ENCODE measurements at places on chromosomes 13 and 19.

DNA sequence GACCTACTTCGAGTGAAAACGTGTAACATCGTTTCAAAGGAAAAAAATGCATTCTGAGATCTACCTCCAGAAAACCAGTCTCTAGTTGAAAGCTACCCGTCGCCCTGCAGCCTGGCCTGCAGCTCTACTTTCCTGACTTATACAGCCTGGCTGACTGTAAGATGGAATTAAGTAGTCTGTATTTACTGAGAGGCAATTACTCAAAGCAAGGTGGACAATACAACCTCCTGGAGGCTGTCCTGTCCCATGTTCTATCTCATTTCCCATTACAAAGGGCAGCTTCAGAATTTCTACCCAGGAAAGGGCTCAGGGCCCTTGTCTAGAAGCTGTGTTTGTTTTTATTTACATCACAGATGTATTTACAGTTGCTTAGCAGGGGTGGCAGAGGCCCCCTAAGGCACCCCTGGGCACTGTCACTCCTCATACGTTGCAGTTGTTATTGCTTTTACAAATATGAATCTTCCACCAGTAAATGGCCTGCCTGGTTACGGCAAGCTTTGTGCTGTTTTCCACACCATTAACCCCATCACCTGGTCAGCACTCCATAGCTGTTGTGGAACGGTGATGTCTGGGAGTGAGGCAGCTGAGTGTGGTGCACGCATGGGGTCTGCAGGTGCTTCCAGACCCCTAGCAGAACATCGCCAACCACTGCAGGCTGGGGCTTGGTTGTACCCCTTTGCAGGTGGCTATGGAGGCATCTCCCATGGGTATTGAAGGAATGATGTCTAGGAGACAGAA is 46.3 kb upstream of the MTIF3 start:
- no peak for DNase-seq

GRCh38 chr13:71320452-71320851 is 546.6 kb downstream of the DACH1 start:
- DNase-seq: no peak

- DNase-seq: no peak
These were observed 5.0 kb downstream of the PRSS57 start for GRCh38 chr19:690203-690602.

DNA sequence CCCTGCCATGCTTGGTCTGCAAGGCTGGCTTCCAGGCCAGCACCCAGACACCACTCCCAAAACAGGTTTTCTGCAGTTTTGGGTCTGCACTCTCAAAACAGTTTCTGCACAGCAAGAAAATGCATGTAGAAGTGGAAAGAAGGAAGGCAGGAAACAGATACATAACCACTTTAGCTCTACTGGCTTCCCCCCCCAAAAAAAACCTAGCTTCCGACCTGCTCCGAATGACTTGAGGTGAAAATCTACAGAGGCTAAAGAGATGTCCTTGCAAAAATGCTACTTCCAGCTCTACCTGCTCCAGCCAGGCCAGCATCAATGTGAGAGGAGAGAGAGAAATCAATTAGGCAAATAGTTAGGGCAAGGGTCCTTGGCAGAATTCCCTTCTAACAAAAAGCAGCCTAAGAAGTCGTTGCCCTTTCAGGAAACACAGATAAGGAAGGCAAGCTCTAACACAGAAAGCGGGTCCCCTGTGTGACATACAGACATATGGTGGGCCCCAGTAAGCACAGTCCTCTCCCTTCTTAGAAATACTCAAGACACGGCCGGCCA is 3.4 kb downstream of the C19orf12 start:
- DNase-seq: no peak

GRCh38 chr19:44571830-44572580 is 41.4 kb upstream of the IGSF23 start:
- DNase-seq: no peak

- no peak for DNase-seq
These were observed 10.1 kb upstream of the LRCH1 start for GRCh38 chr13:46542833-46543232.

DNA sequence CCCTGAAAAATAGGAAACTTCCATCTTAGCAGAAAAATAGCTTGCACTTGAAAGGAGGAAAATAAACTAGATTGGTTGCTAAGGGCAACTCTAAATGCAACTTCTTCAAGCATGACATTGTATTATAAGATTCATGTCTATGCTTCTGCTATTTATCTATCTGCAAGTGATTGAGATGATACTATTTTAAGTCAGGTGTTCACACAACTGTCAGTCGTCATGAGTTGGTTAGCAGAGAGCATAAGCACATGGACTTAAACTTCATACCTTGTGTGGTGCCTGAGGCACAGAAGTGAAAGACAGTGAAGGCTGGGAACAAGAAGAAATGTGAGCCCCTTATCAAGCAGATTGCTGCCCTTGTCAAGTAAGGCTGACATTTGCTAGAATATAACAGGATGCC is 82.9 kb downstream of the SLITRK5 start:
- DNase-seq: no peak

DNA sequence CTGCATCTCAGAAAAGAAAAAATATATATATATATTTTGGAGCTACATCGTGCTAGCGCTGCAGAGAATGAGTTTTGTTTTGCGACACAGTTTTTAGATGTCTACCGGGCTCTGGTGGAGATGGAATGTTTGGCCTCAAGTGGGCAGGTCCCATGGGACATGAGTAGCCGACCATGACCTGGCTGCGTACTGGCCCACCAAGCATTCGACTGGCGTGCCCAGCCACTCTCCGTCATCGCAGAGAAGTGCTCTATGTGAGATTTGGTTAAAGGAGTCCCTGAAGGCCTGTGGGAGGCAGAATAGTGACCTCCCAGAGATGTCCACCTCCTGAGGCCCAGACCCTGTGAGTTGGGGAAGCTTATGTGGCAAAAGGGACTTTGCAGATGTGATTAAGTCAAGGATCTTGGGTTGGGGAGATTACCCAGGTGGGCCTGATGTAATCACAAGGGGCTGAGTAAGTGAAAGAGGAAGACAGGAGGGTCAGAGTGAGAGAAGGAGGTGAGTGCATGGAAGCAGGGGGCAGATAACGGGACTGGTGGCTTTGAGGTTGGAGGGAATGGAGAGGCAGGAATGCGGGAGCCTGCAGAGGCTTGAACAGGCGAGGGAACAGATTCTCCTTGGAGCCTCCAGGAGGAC is 821 bp upstream of the LILRB4 start:
- DNase-seq: no peak

GRCh38 chr13:32432856-32433255 is 4.9 kb upstream of the N4BP2L1 start:
- no peak for DNase-seq

GRCh38 chr13:110398564-110399507 is 91.8 kb downstream of the COL4A2 start:
- DNase-seq: no peak

- no peak for DNase-seq
These were observed 716 bp upstream of the ZNF420 start for GRCh38 chr19:37077501-37077933.

GRCh38 chr19:46537136-46538097 is 41.8 kb upstream of the PNMA8B start:
- DNase-seq: no peak

- no peak for DNase-seq
These were observed 19.6 kb upstream of the PTPRS start for GRCh38 chr19:5360003-5360780.

DNA sequence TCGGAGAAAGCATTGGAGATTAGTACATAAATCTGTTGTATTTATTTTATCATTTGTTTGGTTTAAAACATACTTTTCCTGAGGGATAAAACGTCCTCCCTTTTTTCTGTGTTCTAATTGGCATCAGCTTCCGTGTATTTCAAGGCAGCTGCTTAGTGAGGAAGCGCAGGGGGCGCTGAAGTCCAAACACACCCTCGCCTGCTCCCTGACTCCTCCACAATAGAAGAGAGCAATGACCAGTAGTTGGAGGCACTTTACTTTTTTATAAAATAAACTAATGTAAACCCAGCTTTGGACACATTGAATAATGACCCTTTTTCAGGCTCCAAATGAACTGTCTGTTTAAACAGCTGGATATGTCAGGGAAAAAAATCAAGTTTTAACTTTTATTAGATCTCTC is 79.9 kb downstream of the RNASEH2B start:
- DNase-seq: no peak

DNA sequence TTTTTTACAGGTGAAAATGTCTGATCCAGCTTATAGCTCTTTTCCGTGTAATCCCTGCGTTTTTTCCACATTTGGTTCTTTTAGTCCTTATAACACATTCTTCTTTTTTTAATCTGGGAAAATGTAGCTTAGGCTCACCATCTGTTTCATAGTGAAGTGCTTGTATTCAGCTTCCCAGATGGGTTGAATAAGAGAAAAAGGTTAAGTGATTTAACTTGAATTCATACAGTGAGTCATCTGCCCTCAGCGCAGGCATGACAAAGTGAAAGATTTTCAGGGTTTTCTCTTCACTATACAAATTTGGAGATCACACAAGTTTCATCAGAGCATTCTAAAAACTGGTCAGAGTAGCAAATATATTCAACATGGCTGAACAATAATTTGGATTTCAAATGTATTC is 224.8 kb downstream of the SPRY2 start:
- no peak for DNase-seq

- DNase-seq: no peak
These were observed 903 bp downstream of the LATS2 start for GRCh38 chr13:21060338-21061028.

- no peak for DNase-seq
These were observed 670.3 kb downstream of the UQCRFS1 start for GRCh38 chr19:28542394-28543243.

DNA sequence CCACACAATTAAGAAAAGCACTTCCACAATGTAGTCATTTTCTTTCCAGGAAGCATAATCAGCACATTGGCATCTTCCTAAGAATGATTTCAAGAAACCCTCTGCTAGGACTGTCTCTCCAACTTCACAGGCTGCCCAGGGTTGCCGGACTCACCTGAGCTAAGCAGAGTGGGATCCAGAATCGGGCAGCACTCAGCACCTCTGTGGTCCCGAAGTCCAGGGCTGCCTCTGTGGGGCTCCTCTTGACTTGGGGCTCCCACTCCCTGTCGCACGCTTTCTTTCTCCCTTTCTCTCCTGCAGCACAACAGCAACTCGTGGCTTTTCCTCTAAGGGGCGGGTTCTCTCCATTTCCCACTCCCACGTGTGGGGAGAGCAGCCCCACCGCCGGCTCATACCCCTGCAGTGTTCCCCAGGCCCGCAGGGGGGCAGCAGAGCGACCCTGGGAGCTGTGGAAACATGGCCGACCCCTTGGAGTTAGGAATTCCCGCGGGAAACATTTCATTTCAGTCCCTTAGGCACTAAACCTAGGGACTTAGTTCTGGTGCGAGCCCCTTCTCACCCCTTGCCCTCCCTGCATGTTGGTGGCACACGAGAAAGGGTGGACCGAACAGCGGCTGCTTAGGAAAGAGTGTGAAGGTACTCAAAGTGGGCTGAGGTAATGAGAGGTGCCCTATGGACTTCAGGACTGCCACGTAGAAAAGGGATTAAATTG is at the start of gene TMEM272:
TSS of gene TMEM272 (minus strand) at position 316 of the 712 bp plus-strand sequence. CDS start 6,647 bp downstream, outside the sequence.
- DNase-seq: no peak

DNA sequence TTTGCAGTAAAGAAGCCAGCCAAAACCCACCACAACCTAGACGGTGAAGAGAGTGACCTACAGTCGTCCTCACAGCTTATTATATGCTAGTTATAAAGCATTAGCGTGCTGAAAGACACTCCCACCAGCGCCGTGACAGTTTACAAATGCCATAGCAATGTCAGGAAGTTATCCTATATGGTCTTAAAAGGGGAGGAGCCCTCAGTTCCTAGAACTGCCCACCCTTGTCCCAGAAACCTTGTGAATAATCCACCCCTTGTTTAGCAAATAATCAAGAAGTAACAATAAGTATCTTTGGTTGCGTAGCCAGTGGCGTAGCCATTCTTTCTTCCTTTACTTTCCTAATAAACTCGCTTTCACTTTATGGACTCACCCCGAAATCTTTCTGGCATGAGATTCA is 227.9 kb upstream of the ARGLU1 start:
- DNase-seq: no peak

GRCh38 chr13:79231887-79232286 is 174.2 kb downstream of the RBM26 start:
- no peak for DNase-seq

DNA sequence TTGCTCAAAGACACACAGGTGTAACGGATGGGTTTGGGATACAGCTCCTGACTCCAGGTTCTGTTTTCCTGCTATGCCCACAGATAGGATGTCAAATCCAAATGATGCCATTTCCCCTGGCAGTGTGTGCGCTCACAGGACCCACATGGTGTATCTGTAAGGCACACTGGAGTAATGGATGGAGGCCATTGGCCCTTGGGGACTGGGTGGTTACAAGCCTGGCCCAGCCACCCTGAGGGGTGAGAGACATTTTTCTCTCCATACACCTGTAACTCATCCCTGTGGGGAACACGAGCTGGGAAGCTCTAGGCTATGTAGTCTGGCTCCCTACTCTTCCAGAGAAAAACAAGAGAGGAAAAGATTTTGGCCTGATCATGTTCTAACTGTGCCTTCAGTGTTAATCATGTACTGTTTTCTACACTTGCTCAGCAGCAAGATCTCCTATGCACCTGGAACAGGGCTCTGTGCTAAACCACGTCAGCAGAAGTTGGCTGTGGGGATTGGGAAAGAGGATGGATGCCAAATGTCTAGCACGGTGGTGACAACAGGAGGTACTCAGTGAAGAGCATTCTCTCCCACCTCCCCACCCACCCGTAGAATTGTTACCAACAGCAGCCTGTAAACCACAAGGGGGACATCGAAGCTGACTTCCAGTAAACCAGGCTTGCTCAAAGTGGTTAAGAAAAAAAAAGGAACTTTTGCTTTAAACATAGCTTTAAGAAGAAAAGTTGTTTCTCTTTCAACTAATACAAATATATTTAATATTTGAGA is 237.0 kb downstream of the LACC1 start:
- DNase-seq: no peak

DNA sequence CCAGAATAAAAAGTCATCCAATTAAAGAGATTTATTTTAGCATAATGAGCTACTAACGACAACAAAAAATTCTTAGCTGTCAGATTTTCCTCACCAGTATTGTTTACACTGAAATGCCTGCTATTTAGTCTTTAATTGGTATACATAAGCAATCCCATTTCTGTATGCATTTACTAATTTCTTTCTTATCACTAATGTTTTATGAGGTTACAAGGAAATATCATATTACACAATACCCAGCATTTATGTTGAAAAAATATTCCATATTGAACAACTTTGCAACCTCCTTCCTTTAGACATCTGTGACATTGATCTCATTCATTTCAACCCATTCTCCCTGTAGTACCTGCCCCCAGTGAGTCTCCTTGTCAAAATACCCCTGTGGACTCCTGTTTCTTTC is 135.4 kb downstream of the SLITRK6 start:
- DNase-seq: no peak

- DNase-seq: no peak
These were observed 563 bp upstream of the PDCD5 start for GRCh38 chr19:32580353-32580900.

DNA sequence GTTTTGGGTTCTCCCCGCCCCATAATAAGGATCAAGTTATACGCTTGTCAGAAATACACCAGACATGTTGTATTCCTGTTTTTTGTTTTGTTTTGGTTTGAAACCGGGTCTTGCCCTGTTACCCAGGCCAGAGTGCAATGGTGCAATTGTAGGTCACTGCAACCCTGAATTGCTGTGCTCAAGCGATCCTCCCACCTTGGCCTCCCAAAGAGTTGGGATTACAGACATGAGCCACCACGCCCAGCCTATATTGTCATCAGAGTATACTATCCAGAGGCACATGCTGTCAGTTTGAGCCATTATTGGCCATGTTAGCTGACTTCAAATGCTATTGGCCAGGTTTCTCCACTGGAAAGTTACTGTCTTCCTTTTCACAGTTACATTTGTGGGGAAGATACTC is 9.8 kb downstream of the SAFB start:
- DNase-seq: no peak

- no peak for DNase-seq
These were observed at the start of gene CLEC17A for GRCh38 chr19:14582894-14583340. TSS of gene CLEC17A (plus strand) at chr19:14583084. CDS start at chr19:14583161, 77 bp downstream.

Measured in cortex of kidney (tissue), 1 donor.